ENCODE measurements at places on chromosomes 4 and X. TPM values are rescaled to one million over a fixed set of nuclear protein-coding genes. Genes with fewer than 3 reads are reported as not detected.

The ZFP42 gene
- polyA plus RNA-seq: not detected

The AADAT gene
- not detected for polyA plus RNA-seq

The BMP3 gene
- polyA plus RNA-seq: 0.74 TPM

The TKTL2 gene
- 0.35 TPM for polyA plus RNA-seq

The SSX4B gene
- polyA plus RNA-seq: not detected

All from B cell (primary cell).